NCI-H1436 (cell line): ENCODE measurements at places on chromosomes 2 and 18.

DNA sequence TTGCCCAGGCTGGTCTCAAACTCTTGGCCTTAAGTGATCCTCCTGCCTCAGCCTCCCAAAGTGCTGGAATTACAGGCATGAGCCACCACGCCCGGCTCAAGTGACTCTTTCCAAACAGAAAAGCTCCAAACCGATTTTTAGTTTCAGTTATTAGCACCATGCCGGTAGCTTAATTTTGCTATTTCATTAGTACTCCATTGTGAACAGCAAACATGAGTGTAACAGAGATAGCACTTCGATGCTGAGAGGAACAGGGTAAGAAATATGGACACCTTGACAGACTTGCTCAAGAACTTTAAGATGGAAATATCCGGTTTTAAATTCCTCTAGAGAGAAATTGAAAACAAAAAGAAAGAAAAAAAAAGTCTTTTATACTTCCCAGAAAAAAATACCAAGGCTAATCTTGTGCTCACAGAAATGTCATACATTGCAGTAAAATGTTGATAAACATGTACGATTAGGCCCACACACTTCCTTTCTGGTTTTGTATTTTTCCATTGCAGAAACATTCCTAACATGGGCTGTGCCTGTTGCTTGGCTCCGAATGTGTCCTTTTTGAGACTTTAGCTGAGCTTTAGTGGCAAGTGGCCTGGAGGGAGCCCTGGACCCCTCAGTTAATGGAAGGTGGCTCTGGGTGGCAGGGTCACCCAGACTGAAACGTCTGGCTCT, 18.3 kb downstream of the FHL2 start:
- DNase-seq, result no peak

DNA sequence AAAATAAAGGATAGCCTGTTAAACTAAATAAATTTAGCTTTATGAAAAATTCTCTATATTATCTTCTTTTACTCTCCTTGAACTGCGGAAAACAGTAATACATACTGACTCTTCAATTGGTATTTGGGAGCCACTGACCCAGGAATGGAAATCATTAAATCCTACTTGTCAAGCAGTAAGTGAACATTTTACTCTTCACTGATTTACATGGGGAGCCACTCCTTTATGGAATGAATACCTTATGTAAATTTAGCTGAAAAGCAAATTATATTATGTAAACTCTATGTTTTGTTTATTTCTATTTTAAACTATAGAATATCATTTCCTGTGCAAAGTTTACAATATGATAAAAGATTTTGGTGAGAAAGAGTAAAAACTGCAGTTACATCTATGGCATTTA, 85.2 kb downstream of the STRADB start:
- DNase-seq, result no peak

DNA sequence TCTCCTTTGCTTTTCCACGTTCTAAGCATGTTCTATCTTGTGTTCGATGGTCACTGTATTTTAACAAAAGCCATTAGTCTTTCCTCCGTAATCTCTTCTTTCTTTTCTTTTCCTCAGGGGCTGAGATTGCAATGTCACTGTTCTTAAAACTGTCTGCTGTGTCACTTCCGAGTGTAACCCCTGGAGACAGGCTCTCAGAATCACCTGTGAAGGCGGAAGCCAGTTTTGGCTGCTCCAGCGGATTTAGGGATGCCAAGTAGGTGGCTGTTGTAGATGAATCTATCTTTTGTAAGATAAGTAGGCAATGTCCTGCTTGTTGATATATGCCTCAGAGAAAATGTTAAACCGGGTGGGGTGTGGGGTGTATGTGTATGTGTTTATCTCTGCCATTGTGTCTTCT, 94.7 kb upstream of the L3MBTL4 start:
- DNase-seq, result no peak

- no peak for DNase-seq
These were observed 1.2 kb upstream of the BIN1 start for GRCh38 chr2:127108090-127108523.

DNA sequence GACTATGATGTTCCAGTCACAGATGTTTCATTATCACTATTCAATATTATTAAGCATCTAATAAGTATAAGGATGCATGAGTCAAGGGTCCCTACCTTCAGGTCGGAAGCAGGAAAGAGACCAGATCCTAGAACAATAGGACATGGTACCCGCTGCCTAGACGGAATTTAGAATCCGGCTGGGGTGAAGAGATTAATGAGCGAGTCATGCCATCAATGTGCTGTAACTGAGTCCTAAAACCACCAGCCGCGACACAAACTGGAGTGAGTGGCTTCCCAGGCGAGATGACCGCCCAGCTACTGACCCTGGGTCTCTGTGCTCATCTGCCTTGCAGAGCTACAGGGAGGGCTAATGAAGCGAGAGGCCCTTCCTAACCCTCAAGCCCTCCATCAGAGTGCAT, 73.6 kb downstream of the DNMT3A start:
- DNase-seq, result no peak

GRCh38 chr18:48814490-48815178, 136.1 kb downstream of the SMAD7 start:
- DNase-seq, result no peak

GRCh38 chr18:63378919-63379638, 12.1 kb upstream of the KDSR start:
- DNase-seq, result no peak

- DNase-seq, result no peak
These were observed 1626.3 kb upstream of the CELF4 start for GRCh38 chr18:39191931-39192330.

DNA sequence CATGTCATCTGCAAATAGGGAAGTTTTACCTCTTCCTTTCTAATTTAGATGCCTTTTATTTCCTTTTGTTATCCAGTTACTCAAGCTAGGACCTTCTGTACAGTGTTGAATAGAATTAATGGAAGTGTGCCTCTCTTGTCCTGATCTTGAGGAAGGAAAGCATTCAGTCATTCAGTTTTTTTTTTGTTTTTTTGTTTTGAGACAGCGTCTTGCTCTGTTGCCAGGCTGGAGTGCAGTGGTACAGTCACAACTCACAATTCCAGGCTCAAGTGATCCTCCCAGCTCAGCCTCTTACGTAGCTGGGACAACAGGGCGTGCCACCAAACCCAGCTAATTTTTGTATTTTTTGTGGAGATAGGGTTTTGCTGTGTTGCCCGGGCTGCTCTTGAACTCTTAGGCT, 203.9 kb upstream of the ALPP start:
- no peak for DNase-seq

DNA sequence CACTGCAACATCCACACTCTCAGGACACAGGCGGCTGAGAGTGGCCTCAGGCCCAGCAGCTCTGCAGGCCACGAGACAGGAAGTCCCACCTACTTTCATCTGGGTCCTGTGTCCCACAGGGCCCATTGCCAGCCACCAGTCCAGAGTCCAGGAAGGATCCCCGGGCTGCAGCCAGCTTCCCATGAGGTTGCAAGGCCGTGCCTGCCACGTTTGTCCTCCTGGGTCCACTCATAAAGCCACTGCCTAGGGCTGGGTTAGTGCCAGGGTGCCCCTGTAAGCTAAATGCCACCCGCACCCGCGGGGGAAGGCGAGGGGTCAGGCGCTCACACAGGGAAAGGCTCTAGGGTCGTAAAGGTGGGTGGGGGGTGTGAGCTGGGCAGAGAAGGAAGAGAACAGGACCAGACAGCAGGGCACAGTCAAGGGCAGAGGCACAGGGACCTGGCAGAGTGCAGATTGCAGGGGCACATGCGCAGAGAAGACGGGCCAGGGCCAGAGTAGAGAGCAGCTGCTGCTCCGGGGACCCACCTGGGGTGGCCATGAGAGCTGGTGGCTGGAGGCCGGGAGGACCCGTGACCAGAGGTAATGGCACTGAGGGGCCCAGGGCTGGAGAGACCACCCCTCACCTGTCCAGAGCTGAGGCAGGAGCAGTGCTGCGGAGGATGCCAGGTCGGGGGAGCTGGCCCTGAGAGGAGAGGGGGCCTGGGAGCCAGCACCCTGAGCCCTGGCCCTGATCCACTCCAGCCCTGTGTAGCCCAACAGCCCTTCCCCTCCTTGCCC, 8.0 kb downstream of the AGXT start:
- no peak for DNase-seq

GRCh38 chr18:48804856-48805610, 145.7 kb downstream of the SMAD7 start:
- DNase-seq, result no peak

DNA sequence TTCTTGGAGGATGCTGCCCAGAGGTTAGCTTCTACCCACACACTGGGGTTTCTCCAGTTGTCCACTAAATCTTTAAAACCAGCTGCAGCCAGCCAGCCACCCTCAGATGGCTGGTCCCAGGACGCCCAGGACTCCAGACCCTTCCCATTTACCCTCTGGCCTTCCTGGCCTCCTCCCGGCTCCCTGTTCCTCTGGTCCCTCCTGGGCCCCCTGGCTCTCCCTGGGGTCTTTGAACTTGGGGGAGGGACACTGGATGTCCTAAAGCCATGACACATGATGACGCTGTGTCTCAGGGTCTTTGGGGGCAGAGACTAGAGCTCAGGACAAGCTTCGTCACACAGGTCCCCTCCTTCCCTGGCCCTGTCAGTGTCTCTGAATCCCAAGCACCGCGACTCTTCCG, 201.1 kb upstream of the HDAC4 start:
- DNase-seq, result no peak

DNA sequence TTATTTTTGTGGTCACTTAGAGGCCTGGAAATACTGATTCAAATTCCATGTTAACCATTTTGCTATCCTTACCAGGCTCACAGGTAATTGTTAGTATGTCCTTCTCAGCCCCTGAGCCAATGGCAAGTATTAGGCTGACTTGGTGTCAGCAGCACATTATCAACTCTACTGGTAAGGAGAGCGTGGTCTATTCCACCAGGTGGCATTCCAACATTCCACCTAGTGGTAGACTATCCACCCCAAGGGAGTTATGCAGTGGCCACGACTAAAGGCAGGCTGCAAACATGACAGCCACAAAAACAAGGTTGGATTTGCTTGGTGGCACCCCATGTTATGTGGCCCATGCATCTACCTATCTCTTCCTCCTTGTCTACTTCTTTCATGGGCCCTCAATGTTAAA, 31.8 kb upstream of the GCC2 start:
- DNase-seq, result no peak

DNA sequence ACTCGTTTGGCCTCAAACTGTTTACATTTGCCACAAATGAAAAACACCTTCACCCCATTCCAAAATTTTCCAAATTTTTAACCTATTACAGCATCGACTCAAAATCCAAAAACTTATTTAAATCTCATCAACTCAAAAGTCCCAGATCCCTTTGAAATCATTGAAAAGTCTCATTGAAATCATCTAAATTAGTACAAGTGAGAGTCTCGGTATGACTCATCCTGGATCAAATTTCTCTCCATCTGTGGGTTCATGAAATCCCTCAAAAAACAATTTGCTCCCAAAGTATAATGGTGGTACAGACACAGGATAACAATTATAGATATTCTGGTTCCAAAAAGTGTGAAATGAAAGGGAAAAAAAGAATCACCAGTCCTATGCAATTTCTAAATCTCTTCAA, 65.1 kb downstream of the LRP1B start:
- no peak for DNase-seq

GRCh38 chr2:73176205-73176880, 26.0 kb upstream of the NOTO start:
- no peak for DNase-seq

DNA sequence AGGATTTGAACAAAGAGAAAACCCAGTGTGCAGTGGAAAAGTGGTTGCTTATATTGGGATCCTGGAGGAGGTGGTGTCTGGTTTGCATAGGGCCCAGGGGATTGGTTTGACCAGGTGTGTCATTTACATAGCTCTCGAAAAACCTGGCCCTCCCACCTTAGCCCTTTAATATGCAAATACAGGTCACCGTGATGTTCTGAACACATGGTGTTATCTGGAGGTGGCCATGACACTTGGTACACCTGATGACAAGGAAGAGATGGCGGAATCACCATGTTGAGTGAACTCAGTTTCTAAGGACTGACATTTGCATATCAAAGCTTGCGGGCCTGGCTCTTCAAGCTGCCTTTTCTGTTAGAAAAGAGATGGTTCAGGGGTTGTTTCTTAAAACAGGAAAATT, 2.3 kb upstream of the NAPG start:
- DNase-seq, result no peak

GRCh38 chr18:48638451-48638850, 99.6 kb downstream of the CTIF start:
- no peak for DNase-seq

- DNase-seq, result no peak
These were observed 1237.1 kb downstream of the LRP1B start for GRCh38 chr2:140893685-140894084.

GRCh38 chr18:73979742-73980141, 167.9 kb downstream of the FBXO15 start:
- DNase-seq, result no peak

GRCh38 chr2:98012561-98012991, 16.8 kb upstream of the TMEM131 start:
- no peak for DNase-seq

GRCh38 chr2:85231952-85232351, 95.8 kb downstream of the TGOLN2 start:
- no peak for DNase-seq
